CD4-positive, alpha-beta T cell treated with Interleukin-12 subunit alpha and Interleukin-12 subunit beta, for 1 hour (primary cell): ENCODE measurements at places on chromosomes 13 and 19.
A peak's percentile ranks its signal among the peaks of the same experiment; 100 is the strongest.

- no peak for DNase-seq
Measured at GRCh38 chr13:38943231-38943630, 47.4 kb downstream of the STOML3 start.

DNA sequence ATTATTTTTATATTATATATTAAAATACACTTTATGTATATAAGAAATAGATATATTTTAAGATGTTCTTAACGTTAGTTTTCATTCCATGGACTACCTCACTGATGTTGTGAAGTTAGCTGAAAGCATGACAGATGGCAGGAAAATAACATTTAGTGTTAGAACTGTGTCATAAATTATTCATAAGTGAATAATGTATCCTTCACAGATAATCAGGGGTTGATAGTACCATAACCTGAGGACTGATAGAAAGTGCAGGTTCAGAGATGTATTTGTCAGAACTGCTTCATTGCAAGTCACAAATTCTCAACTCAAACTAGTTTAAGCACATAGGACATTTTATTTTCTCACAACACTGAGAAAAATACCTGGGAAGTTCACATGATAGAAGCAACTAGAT lies 14.6 kb upstream of the DIAPH3 start:
- DNase-seq, result no peak

GRCh38 chr13:78185700-78186099 lies 267.1 kb upstream of the EDNRB start:
- DNase-seq, result no peak

DNA sequence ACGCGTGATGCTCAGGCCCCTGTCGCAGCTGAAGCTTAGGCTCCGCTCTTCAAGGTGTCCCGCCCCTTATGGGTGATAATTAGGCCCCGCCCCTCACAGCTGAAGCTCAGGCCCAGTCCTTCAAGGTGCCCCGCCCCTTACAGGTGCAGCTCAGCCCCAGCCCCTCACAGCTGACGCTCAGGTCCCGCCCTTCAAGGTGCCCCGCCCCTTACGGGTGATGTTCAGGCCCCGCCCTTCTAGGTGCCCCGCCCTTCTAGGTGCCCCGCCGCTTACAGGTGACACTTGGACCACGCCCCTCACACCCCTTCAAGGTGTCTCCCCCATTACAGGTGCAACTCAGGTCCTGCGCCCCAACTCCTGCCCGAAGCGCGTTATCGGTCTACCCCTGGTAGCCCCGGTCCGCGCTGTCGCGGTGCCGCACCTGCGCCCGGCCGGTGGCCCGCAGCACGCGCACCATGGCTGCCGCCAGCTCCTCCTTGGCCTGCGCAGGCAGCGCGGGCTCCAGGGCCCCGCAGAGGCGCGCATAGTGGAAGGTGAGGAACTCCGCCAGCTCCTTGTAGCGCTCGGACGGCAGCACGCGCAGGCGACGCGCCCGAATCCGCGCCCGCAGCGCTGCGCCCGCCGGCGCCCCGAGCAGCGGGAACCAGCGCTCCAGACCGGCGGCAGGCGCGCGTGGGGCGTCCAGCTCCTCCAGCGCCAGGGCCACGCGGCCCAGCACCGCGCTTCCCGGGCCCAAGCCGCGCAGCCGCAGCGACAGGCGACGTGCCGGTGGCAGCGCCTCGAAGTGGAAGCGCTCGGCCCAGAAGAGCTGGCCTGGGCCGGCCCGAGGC lies 7.3 kb downstream of the RASAL3 start:
- peak; percentile 11 for DNase-seq

- DNase-seq, result no peak
Measured at GRCh38 chr19:19214159-19214490, 2.4 kb downstream of the NCAN start.

GRCh38 chr13:98428256-98428966 lies 148.5 kb downstream of the STK24 start:
- DNase-seq, result no peak
